ENCODE measurements at places on chromosomes 7 and 10. TPM values are rescaled to one million over a fixed set of nuclear protein-coding genes. Genes with fewer than 3 reads are reported as not detected.

- no peak for DNase-seq
Measured at GRCh38 chr10:105207476-105207995, 566.4 kb downstream of the SORCS3 start.

DNA sequence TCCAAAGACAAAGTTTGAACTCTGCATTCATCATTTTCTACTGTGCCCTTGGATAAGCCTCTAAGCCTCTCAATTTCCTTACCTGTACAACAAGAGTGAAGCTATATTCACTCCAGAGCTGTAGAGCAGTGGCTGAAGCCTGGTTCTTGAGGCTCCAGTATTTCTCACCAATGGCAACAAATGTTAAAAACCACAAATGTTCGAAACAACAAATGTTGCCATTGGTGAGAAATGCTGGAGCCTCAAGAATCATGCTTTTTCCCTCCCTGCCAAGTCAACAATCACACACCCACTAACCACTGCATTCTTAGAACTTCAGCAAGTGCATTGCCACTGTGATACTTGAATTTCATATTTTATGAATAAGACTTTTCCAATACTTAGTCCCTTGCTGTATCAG, 237.9 kb downstream of the TMEM26 start:
- no peak for DNase-seq

The TRRAP gene
- 57.7 TPM for total RNA-seq

- DNase-seq = no peak
Measured at GRCh38 chr10:35462491-35462934, 126.2 kb downstream of the CCNY start.

GRCh38 chr7:43083106-43083505, 29.3 kb upstream of the HECW1 start:
- no peak for DNase-seq

DNA sequence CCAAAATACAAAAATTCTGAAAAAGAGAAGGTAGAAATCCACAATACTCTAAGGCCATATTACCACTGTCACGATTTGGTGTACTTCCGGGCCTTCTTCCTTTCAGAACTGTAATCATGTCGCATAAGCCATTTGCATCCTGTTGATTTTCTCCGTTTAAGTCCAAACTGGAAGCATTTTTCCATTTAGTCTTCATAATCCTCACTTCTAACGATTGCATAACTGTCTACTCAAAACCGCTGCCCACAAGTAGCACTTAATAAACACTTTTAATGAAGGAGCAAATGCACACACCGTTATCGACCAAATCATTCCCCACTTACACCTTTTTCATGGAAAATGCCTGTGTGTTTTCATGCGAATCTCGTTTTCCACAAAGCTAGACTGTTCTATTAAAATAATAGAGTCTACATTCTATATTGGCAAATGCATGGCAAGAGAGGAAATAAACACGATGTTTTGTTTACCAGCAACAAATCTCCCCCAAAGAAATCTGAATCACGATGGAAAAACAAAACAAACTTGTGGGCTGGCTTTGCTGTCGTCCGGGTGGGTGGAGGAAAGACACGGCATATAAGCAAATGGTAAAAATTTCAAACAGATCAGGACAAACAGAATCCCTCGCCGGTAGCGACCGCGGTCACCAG, 1.0 kb downstream of the ATE1 start:
- no peak for DNase-seq

GRCh38 chr10:28432210-28432676, 100.7 kb upstream of the WAC start:
- peak; percentile 25 for DNase-seq

GRCh38 chr7:37142958-37143357, 305.7 kb downstream of the ELMO1 start:
- no peak for DNase-seq

Measured in lower leg skin (tissue), 4 donors.